ENCODE measurements at places on chromosomes 7 and 10. TPM values are rescaled to one million over a fixed set of nuclear protein-coding genes. Genes with fewer than 3 reads are reported as not detected.

DNA sequence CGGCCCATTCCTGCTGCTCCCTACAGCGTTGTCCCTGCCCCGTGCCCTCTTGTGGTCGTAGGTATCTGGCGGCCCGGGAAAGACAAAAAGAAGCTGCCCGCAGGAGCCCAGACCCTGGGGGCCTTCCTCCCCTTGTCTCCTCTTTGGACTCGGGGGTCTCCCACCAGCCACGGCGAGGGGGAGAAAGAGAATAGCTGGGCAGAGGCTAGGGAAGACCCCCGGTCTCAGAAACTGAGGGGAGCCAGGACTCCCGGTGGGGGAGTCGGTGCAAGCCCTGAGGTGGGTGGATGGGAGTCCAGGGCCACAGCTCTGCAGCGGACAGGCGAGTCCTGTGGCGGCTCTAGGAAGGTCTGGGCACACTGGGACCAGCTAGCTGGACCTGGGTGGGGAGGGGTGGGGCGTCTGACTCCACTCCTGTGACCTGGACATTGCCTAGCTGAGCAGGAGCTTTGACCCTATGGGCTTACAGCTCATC lies 1.3 kb upstream of the SH2D4B start:
- H3K27ac ChIP-seq, result no peak overlapping the region
- H3K36me3 ChIP-seq, result no peaks in the 10 kb centered on the region
- no peaks in the 10 kb centered on the region for H3K4me1 ChIP-seq
- H3K27me3 ChIP-seq, result no peaks in the 10 kb centered on the region
- peak overlapping the region; percentile 60 for H3K4me3 ChIP-seq

DNA sequence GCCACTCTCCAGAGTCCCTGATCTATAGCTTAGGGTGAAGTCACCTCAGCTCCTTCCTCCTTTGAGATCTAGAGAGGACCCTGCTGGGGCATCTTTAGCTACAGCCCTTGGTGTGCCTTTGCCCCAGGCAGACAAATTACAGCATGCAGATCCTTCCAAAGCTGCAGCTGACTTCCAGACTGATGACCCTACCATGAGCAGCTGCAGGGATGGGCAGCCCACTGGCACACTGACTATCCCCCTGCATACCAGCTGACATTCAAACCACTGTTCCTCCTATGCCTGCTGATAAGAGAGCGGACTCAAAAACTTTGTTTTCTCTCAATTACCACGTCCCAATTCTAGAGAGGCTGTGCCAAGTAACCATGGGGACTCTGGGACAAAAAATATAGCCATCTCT lies 70.6 kb downstream of the COL13A1 start:
- H3K36me3 ChIP-seq, result no peaks in the 10 kb centered on the region
- no peak overlapping the region for H3K4me3 ChIP-seq
- H3K27ac ChIP-seq, result no peak overlapping the region
- no peaks in the 10 kb centered on the region for H3K27me3 ChIP-seq

DNA sequence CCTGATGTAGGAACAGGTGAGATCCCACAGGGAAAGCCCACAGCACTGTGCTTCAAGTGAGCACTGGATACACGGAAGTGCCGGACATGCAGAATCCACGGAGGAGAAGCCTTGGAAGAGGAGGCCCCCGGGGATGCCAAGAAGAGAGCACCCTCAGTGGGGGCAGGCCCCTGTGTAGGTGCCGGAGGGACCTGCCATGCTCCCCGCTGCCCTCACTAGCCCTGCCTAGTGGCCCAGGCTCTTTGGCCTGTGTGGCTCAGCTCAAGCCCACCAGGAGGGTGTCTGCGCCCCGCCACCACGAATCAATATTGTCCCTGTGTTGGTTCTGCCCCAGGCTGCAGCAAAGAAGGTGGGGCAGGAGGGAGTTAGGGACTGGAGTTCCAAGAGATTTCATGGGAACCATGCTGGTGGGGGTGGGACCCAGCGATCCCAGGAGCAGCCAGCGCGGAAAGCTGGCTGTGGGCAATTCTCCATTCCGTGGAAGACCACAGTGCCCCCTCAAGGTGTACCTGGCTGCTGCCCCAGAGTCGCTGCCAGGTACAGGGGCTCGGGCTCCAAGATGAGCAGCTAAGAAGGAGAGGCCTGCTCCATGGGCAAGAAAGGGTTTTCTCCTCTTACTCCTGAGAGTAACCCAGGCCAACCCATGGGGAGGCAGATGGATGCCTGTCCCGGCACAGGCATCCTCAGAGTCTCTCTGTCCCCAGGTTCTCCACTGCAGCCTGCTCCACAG lies 34.9 kb upstream of the LEP start:
- peaks cover 5% of the 10 kb centered on the region for H3K4me1 ChIP-seq
- H3K27ac ChIP-seq, result no peak overlapping the region
- no peaks in the 10 kb centered on the region for H3K27me3 ChIP-seq
- no peak overlapping the region for H3K4me3 ChIP-seq
- DNase-seq, result no peak

DNA sequence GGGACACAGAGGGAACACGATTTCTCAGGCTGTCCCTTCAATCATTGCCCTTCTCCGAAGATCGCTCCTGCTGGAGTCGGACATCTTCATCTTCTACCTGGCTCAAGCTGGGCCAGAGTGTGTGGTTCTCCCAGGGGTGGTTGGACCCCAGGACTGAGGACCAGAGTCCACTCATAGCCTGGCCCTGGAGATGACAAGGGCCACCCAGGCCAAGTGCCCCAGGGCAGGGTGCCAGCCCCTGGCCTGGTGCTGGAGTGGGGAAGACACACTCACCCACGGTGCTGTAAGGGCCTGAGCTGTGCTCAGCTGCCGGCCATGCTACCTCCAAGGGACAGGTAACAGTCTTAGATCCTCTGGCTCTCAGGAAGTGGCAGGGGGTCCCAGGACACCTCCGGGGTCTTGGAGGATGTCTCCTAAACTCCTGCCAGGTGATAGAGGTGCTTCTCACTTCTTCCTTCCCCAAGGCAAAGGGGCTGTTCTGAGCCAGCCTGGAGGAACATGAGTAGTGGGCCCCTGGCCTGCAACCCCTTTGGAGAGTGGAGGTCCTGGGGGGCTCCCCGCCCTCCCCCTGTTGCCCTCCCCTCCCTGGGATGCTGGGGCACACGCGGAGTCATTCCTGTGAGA lies 23.3 kb downstream of the TBATA start:
- no peak overlapping the region for H3K27ac ChIP-seq
- H3K36me3 ChIP-seq, result no peaks in the 10 kb centered on the region
- H3K27me3 ChIP-seq, result no peaks in the 10 kb centered on the region
- no peaks in the 10 kb centered on the region for H3K4me1 ChIP-seq

- H3K4me1 ChIP-seq, result no peaks in the 10 kb centered on the region
- no peak for DNase-seq
- no peak overlapping the region for H3K27ac ChIP-seq
- no peak overlapping the region for H3K4me3 ChIP-seq
Measured at GRCh38 chr10:94963901-94964300, 25.4 kb downstream of the CYP2C9 start.

DNA sequence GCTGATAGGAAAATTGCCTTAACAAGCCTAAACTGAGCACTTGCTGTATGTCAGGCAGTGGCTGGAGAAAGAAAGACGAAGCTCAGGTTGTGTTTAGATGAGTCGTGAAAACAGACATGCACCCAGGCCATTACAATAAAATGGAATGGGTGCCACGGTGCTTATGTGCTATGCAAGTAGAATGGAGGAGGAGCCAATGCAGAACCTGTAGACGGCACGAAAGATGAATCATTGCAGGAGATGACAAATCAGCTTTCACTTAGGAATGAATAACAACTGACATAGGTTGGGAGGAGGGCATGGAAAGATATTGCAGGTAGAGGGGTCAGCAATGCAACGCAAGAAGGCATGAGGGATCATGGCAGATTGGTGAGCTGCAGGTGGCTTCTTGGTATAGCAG lies 61.2 kb upstream of the ARHGAP21 start:
- DNase-seq, result no peak
- H3K36me3 ChIP-seq, result no peaks in the 10 kb centered on the region
- no peaks in the 10 kb centered on the region for H3K27me3 ChIP-seq
- no peaks in the 10 kb centered on the region for H3K4me1 ChIP-seq
- H3K4me3 ChIP-seq, result no peak overlapping the region
- no peak overlapping the region for H3K27ac ChIP-seq

- no peak within 1 kb of the TSS for H3K4me3 ChIP-seq
- H3K27ac ChIP-seq, result no peak within 1 kb of the TSS
- peaks cover 24% of the 10 kb centered on the region for H3K27me3 ChIP-seq
- H3K36me3 ChIP-seq, result no peaks in the 10 kb centered on the region
- DNase-seq, result no peak
Measured at GRCh38 chr10:49679480-49679893, at the start of gene C10orf53. Gene C10orf53 (plus strand): TSS chr10:49679651. CDS start chr10:49679698, 47 bp downstream.

DNA sequence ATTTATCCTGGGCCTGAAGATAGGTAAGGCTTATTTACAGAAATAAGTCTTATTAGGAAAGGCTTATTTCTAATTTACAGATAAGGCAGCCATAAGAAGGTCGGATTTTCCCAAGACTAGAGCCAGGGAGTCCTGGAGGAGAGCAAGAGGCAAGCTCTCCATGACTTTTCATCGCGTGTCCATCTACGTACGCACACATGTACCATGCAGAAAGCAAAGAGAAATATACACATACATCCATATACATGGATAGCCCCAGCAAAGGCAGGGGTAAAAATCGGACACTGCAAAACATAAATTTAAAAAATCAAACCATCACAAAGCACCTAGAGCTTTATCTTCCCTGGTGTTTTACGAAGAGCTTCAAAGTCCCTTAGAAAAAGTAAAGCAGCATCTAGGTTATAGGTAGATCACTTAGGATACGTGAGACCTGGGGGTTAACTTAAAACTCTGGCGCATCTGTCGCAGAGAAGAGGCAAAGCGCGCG lies 25.8 kb upstream of the ZRANB1 start:
- H3K27me3 ChIP-seq, result no peaks in the 10 kb centered on the region
- no peak for DNase-seq
- H3K36me3 ChIP-seq, result no peaks in the 10 kb centered on the region
- peak overlapping the region; percentile 81 for H3K4me3 ChIP-seq
- H3K27ac ChIP-seq, result peak overlapping the region; percentile 95

- DNase-seq, result no peak
- no peaks in the 10 kb centered on the region for H3K4me1 ChIP-seq
- peaks cover 7% of the 10 kb centered on the region for H3K27me3 ChIP-seq
- H3K36me3 ChIP-seq, result peaks cover 21% of the 10 kb centered on the region
- H3K27ac ChIP-seq, result no peak overlapping the region
- no peak overlapping the region for H3K4me3 ChIP-seq
Measured at GRCh38 chr10:133274751-133275683, 1.7 kb downstream of the ADAM8 start.

DNA sequence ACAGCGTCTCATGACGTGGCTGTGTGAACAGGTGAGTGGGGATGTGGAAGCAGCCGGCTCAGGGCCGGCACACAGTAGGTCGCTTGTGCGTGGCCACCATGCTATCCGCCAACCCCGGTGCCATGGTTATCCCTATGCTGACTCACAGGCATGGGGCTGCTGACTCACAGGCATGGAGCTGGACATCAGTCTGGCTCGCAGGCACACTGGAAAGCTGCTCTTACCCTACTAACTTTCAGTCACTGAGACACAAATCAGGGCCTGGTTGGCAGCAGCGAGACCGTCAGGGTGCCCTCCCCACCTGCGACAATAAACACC lies 341.9 kb downstream of the PTPRN2 start:
- no peak overlapping the region for H3K4me3 ChIP-seq
- DNase-seq, result peak; percentile 16
- H3K27ac ChIP-seq, result no peak overlapping the region

DNA sequence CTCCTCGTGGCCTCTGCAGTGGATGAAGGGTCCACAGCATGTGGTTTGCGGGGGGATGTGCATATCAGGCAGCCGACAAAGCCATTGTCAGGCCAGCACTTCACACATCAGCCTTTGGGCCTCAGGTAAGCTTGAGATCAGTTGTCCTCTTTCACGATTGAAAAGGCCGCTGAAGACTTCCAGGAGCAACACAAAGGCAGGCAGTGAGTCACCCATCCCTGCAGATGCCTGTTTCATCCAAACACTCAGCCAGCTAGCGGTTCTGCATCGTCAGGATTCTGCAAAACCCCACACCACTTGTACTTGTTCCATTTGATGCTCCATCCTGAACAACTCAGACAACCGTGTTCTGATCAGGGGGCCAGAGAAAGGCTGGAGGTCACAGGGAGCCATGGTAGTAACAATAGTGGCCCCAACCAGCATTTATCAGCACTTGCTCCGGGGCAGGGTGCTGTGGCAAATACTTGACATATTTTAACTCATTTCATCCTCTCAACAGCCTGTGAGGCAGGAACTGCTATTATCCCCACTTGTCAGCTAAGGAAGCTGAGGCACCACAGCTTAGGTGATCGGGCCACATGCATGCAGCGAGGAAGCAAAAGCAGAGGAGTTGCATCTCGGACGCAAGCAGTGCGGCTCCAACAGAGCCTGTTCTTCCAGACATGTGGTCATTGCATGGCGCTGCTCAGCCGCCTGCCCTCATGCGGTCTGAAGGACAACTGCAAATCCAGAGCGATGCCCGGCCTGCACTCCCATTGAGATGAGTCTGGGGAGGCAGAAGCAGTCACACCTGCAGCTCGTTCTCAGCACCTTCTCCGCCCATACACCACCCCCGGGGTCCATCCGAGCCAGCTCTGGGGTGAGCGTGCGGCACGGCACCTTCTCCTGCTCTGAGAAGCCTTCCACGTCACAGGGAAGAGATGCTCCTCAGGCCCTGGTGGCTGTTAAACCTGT lies 144.9 kb downstream of the PAXIP1 start:
- no peak overlapping the region for H3K4me3 ChIP-seq
- H3K27ac ChIP-seq, result no peak overlapping the region
- H3K27me3 ChIP-seq, result no peaks in the 10 kb centered on the region
- no peak for DNase-seq
- no peaks in the 10 kb centered on the region for H3K36me3 ChIP-seq

DNA sequence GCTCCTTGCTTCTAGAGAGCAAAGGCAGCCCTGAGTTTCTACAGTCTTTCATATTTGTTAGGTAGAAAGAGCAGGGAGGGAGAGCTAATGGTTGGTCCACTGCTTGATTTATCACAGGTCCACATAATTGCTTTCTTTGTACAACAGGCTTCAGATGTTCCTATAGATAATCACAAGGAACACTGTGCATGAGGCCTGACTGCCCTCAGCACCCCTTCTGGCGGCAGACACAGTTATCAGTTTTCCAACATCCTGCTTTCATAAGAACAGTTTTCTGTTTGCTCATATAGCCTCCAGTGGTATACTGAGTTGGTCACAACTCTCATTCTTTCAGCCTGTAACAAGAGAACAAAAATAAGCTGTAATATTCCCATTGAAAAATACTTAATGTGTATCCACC lies 69.7 kb downstream of the AKR1C4 start:
- H3K27me3 ChIP-seq, result no peaks in the 10 kb centered on the region
- DNase-seq, result no peak
- H3K4me1 ChIP-seq, result no peaks in the 10 kb centered on the region
- H3K36me3 ChIP-seq, result no peaks in the 10 kb centered on the region

DNA sequence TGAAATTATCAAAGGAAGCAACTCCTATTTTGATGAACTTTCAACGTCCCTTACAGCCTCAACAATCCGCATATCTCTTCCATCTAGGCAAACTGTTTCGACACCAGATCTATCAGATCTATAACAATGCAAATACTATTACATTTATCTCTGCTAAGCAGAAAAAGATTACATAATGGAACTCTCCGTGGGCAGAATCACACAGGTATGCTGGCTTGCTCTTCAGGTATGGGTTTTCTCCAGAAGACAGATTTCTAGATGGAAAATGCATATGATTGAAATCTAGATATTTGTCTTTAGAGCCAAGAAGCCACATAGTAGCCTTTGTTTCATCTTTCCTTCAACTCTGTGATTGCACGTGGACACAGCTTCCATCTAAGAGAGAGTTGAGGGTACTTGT lies 38.6 kb downstream of the ADAM12 start:
- H3K36me3 ChIP-seq, result no peaks in the 10 kb centered on the region
- no peaks in the 10 kb centered on the region for H3K27me3 ChIP-seq
- no peaks in the 10 kb centered on the region for H3K4me1 ChIP-seq

The TBXAS1 gene
- 2.7 TPM for total RNA-seq

The HTR7 gene
- 1.3 TPM for total RNA-seq

The MYOF gene
- 4.2 TPM for total RNA-seq

The NPFFR1 gene
- total RNA-seq, result not detected

The PTEN gene
- total RNA-seq, result 51.9 TPM
